ENCODE measurements at places on chromosomes 13 and 19.

- no peak for DNase-seq
Observed at GRCh38 chr13:62906896-62907295, 1491.2 kb upstream of the PCDH20 start.

- DNase-seq: no peak
Observed at GRCh38 chr13:109021558-109021957, 392.1 kb downstream of the MYO16 start.

- no peak for DNase-seq
Observed at GRCh38 chr13:110116072-110116487, 190.9 kb downstream of the COL4A1 start.

GRCh38 chr19:50516456-50516855, 2.7 kb upstream of the ASPDH start:
- no peak for DNase-seq

DNA sequence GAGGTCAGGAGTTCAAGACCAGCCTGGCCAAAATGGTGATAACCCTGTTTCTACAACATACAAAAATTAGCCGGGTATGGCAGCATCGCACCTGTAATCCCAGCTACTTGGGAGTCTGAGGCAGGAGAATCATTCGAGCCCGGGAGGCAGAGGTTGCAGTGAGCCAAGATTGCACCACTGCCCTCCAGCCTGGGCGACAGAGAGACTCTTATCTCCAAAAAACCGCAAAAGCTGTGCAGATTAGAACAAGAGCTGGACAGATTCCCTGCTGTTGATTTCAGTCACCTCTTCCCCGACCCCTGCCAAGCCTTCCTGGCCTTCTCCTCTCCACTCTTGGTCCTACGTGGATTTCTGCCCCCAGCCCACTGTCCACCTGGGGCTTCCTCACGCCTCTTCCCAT, 8.3 kb downstream of the CAMSAP3 start:
- DNase-seq: no peak

DNA sequence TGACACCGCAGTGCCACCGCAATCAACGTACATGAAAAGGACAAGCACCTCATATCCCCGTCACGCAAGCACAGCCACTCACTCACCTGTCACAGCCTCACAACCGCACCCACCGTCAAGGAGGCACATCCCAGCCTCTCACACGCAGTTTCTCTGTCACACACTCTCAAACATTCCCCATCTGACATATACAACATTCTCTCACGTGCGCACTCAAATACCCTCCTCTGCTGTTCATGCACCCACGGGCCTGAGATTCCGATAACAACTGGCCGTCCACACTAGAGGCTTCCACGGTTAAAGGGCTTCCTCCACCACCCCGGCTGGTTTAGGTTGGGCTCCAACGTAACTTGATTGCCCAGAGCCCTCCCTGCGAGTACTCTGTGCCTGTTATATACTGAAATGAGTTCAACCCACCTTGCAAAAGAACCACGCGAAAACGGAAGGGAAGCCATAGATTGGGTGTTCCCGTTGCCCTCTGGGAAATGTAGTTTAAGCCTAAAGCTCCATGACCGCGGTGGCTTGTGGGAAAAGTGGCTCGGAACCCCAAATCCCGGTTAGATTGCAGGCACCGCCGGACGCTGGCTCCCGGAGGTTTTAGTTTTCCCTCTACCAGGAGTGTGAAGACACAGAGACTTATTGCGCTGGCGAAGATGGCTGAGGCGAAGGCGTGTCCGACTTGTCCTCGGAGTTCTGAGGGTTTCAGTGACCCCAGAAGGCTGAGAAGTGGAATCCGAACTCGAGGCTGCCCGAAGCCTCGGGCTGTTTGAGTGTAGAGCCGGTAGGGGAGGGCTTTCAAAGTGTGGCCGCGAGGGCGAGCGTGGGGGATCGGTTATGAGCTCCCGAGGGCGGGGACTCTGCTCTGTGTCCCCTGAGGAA, at the start of gene ZNF573:
ZNF573 (minus strand) TSS at position 460 of the 879 bp plus-strand sequence. CDS start 5,857 bp downstream, outside the sequence.
- peak; percentile 92 for DNase-seq

GRCh38 chr19:51887522-51888498, at the start of gene ZNF577:
TSS of gene ZNF577 (minus strand) at chr19:51887951. CDS start at chr19:51880382, 7,569 bp downstream.
- peak; percentile 85 for DNase-seq

DNA sequence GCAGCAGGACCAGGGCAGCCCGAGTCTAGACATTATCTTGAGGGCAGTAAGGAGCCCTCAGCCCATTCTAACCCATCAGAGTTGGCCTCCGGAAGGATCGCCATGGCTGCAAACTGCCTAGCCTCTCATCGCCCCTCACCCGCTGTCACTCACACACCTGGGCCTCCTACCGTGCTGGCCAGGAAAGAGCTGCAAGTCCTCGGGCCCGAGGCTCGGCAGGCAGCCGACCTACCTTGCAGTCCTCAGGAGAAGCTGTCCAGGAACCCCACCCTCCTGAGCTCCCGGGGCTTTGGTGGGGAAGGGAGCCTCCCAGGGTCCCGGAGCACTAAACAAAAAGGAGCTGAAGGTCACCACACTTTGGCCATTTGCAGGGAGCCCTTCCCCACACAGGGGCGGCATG, 46.8 kb downstream of the CCNE1 start:
- DNase-seq: no peak

Measured in midbrain (tissue), 1 donor.